NCI-H2107 (cell line): ENCODE measurements at places on chromosomes 5 and 9.

DNA sequence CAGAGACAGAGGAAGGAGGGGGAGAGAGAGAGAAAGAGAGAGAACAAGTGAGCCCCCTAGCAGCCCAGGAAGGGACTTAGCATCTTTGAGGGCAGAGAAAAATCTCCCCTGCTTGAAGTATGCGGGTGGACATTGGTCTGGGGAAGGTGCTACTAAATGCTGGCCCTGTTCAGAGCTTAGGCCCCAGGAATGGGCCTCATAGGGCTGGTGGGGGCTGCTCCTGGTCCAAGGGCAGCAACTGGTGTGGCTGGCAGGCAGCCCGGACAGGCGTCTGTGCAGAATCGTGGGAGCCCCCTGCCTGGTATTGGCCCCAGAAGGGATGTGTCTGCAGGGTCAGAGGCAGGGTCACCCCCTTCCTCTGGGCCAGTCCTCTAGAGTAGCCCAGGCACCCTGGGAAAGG, 47.8 kb upstream of the SUSD3 start:
- no peak for DNase-seq

DNA sequence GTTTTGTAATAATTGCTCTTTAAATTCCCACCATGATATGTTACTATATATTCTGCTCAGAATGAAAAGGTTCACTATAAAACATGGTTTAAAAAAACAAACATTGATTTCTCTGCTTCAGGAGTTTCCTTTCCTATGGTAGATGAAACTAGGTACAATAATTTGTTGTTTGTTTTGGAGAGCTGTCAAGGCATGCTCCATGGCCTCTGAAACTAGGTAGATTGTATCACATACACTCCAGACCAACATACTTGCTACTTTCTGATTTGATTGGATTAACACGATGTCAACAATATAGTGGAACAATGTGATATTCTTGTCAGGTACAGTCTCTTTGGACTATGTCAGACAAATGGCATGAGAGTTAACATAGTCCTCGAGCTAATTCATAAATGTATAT, 452.7 kb upstream of the CDH9 start:
- DNase-seq: no peak

DNA sequence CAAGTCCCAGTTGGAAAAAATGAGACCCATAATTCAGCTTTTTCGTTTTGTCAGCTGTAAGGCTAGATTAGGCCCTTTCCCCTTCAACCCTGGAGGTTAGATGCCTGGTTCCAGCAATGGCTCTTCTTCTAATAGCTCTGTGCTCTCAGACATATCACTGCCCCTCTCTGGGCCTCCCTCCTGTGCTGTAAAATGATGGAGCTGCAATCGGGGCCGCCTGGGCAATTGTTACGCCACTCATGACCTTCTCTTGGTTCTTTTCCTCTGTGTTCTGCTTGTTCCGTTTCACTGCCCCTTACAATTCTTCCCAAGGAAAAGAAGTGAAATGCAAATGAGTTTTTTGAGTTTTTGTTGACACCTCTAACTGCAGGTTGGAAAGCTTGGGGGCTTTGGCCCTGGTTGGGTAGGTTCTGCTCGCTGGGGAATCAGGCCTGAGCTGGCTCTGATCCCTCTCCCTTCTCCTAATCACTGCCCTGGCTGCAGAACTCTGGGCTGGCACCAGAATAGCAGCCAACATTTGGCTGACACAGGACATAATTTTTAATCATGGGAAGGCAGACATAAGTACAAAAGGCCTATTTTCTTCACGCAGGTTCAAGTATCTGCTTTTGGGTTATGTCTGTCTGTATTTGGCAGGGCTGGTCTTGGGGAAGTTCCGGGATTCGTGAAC, 110.9 kb downstream of the FOXD1 start:
- no peak for DNase-seq

GRCh38 chr5:83357621-83358231, 113.8 kb upstream of the VCAN start:
- no peak for DNase-seq

- no peak for DNase-seq
Observed at GRCh38 chr9:129995409-129996160, 47.4 kb downstream of the FNBP1 start.

GRCh38 chr5:159269723-159270122, 6.6 kb downstream of the UBLCP1 start:
- DNase-seq: no peak

- DNase-seq: no peak
Observed at GRCh38 chr5:31161781-31162181, 31.7 kb upstream of the CDH6 start.

- DNase-seq: no peak
Observed at GRCh38 chr5:176837707-176838115, 27.4 kb downstream of the UNC5A start.

GRCh38 chr5:31934156-31934555, 240.0 kb downstream of the GOLPH3 start:
- DNase-seq: no peak

DNA sequence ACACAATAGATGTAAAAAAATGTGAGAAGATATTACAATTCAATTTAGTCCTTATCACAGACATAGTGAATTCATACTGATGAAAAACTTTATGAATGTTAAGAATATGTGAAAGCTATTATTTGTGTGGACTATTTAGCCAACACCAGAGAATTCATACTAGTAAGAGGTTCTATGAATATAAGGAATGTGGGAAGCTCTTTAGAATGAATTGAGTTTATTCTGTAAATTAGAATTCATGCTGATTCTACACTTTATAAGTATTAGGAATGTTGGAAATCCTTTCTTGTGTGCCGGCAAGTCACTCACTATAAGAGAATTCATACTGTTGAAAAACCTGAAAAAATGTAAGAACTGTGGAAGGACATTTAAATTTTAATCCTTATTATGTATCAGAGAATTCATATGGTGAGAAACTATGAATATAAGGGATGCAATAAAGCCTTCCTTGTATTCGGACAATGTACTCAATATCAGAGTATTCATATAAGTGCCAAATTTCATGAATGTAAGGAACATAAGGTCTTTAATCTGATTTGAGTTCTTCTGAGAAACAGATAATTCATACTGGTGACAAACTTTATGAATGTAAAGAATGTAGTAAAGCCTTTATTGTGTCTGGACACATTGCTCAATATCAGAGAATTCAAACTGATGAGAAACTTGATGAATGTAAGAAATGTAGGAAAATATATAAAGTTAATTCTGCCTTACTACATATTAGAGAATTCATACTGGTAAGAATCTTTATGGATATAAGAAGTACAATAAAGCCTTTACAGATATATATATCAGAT, 21.6 kb upstream of the PCDHA1 start:
- DNase-seq: no peak

- no peak for DNase-seq
Observed at GRCh38 chr9:121674017-121674416, 22.6 kb downstream of the DAB2IP start.
